ENCODE measurements at places on chromosomes 3 and 15.

DNA sequence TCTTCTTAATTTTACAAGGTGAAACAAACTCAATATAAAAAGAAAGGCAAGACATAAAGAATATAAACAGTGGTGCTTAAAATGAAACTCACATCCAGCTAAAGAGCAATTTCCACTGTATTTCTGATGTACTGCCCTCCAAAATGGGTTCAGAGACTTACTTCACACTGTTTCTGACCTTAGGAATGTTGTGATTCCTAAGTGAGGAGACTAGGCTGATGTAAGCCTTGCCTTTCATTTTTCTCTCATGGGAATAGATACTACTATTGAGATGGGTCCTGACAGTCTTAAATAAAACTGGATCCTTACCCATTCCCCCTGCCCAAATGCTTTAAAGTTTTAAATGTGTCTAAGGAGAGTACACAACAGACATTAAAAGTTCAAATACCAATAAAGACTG, 86.9 kb downstream of the CBLB start:
- DNase-seq: no peak

DNA sequence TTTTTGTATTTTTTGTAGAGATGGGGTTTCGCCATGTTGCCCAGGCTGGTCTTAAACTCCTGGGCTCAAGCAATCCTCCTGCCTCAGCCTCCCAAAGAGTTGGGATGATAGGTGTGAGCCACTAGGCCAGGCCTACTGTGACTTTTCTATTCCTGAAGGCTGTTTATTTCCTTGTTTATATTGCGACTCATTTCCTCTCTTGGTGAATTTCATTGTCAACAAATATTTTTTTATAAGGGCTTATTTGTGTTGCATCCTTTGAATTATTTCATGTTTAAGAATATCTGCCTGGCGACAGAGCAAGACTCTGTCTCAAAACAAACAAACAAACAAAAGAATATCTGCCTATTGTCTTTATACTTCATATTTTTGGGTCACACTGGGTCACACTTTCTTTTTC, 29.4 kb upstream of the MCCC1 start:
- DNase-seq: no peak

DNA sequence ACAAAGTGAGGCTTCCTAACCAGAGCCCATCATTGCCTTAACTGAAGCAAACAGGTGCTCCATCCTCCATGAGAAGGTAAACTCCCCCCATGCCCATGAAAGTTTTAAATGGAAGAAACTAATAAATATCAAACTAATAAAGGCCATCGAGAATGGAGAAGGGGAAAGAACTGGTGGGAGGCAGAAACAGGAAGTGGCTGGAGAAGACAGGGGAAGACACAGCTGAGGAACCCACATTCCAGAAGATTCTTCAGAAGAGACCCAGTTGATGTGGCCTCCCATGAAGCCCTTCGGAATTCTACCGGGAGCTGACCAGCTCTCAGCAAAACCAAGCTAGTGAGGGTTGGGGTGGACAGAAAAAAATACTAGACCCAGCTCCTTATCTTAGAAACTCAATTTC, 41.6 kb downstream of the SH3BP5 start:
- DNase-seq: no peak

DNA sequence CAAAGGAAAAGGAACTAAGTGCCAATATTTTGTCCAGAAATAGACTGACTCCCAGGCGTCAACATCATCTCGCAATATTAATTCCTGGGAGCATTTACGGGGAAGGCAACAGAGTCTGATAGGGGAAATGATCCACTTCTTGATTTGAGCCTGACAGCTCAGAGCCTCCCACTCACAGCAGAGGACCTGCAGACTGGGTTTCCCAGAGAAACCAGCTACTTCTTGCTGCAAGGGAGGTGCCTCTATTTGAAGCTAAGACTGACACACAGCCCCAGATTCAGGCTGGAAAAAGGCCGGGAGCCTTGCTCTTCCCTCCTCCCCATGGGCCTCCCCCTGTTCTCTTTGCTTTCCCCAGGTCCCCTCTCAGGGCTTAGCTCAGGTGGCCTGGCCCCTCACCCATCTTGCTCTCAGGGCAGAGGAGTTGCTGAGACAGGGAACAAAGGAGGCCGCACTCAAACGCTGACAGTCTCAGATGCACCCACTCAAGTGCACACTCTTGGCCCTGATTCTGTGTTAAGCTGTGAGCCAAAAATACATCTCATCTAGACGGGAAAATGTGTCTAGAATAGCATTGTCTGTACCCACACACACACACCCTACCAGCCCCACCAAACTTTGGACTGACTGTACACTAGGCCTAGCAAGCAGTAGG, 49.8 kb upstream of the DCLK3 start:
- no peak for DNase-seq

GRCh38 chr3:150264561-150265279, 143.4 kb upstream of the TSC22D2 start:
- no peak for DNase-seq

- no peak for DNase-seq
Measured at GRCh38 chr3:182364723-182365650, 428.3 kb upstream of the ATP11B start.

DNA sequence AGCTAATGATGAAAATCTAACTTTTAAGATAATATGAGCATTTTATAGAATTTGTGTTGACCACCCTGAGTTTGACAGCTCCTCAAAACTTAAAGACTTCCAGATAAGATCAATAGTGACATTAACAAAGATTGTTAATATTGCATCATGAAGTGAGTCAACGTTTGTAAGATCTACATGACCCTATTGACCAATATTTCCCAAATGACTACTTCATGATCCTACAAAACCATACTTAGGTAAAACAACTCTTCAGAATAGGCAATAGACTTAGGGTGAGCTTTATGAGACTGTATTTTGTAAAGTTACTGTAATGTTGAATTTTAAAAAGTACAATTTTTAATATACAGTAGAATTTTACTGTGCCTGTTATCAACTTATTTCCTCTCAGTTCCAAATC, 422.7 kb upstream of the ALCAM start:
- DNase-seq: no peak

DNA sequence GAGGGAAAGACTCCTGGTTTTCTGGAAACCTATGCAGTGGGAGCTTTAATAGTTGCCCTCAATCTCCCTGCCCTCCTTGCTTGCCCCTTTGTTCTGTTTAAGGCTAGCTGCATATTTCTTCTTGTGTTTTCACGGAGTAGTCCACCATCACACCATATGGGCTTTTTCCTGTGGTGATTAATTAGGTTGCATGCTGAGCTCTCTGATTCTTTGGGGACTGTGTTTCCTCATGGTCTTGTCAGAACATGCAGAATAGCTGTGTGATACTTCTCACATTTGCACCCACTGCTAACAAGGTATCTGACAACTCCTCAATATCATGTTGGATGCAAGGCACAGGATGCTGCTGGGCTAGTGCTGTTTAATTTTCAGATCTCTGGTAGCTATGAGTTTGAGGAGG, 139.6 kb downstream of the PTPRG start:
- no peak for DNase-seq

DNA sequence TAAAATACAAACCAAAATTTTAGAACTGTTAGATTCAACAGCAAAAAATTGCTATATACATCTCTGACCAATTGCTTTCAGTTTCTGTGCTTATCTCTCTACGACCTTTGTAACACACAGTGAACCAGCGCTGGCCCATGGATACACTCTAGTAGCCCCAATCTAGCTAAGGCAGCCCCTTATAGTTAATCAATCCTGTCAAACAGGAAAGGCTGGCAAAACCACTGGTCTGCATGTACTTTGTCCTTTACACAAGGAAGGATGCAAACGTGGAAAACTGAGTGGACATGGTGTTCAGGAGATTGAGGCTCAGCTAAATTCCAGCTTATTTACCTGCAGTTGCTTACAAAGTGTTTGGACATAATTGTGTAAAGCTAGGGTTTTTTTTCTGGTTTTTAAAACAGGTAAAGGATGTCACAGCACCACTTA, 25.9 kb downstream of the ADGRG7 start:
- no peak for DNase-seq

DNA sequence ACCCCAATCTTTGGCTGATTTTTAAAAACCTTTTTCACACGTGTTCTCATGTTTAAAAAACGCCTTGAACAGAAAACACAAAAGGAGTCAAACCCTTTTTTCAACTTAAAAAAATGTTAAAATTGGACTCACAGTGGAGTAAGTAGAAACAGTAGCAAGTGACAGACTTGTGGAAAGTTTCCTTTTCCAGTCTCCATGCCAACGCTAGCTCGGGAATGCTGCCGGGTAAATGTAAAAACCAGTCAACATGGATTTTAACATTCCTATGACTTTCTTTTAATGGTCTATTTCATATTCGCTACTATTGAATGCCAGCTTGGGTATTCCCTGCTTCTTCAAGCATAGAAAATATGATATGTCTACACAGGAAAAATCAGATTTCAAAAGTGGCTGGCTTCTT, 1.6 kb upstream of the PROK2 start:
- DNase-seq: peak; percentile 77

DNA sequence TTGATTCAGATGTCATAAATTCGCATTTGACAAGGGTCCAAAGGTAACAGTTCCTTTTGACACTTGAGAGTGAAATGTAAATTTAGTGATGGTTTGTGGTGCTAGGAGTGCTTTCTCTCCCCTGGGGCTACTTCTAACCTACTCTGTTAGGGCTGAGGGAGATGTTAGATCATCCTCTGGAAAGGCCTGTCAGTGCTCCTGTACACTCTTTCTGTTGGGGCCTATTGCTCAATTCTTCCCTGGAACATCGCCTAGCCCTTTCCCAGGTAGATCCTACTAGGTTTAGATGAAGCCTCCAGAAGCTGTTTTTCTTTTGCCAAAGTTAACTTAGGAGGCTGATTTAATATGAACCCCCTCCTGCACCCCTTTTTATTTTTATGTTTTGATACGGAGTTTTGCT, 1.4 kb downstream of the PCCB start:
- DNase-seq: no peak

GRCh38 chr15:74545086-74545485, 4.1 kb downstream of the ARID3B start:
- DNase-seq: no peak

GRCh38 chr3:133570139-133570936, 3.1 kb upstream of the CDV3 start:
- peak; percentile 57 for DNase-seq

GRCh38 chr15:83881156-83881555, 227.2 kb downstream of the ADAMTSL3 start:
- DNase-seq: no peak

GRCh38 chr3:161072211-161072621, 32.9 kb downstream of the B3GALNT1 start:
- DNase-seq: no peak

DNA sequence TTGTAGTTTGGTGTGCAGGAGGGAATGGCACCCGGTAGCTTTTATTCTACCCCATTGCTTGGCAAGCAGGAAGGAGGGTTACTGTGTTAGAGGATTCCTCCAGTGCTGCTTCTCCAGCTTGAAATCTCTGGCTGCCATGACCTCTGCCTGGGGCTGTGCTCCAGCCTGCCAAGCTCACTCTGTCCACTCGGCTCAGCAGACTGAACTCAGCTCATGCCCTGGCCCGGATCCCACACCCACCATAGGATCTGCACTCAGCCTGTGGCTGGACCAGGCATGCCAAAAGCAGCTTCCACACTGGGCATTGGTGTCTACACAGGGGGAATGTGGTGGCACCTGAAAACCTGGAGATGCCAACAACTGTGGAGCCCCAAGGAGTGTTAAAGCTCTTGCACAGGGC, 26.3 kb downstream of the CLDN16 start:
- DNase-seq: no peak
